ENCODE measurements at places on chromosomes 1 and 21. TPM values are rescaled to one million over a fixed set of nuclear protein-coding genes. Genes with fewer than 3 reads are reported as not detected.

NUAK2 gene
- 0.70 TPM for total RNA-seq

TMEM240 gene
- total RNA-seq: 5.6 TPM

TRIM45 gene
- 1.5 TPM for total RNA-seq

SPATA46 gene
- total RNA-seq: not detected

ADAMTSL4 gene
- total RNA-seq: 1.4 TPM

IFI44 gene
- 10.4 TPM for total RNA-seq

FCRLB gene
- 0.83 TPM for total RNA-seq

USH2A gene
- under 0.01 TPM for total RNA-seq

FMO4 gene
- total RNA-seq: 3.7 TPM

CELF3 gene
- not detected for total RNA-seq

KRTAP19-1 gene
- total RNA-seq: not detected

GPR157 gene
- 2.2 TPM for total RNA-seq

VWA1 gene
- total RNA-seq: 1.6 TPM

SPRR5 gene
- total RNA-seq: not detected

SETD4 gene
- total RNA-seq: 6.0 TPM

DIO1 gene
- total RNA-seq: not detected

SV2A gene
- total RNA-seq: 13.8 TPM

MLLT11 gene
- total RNA-seq: 0.59 TPM

DMBX1 gene
- total RNA-seq: not detected

HHAT gene
- 3.9 TPM for total RNA-seq

RGS1 gene
- total RNA-seq: not detected

REG4 gene
- not detected for total RNA-seq

TCEA3 gene
- 32.6 TPM for total RNA-seq

PHC2 gene
- total RNA-seq: 62.3 TPM

BTBD19 gene
- 7.5 TPM for total RNA-seq

GADD45A gene
- 62.1 TPM for total RNA-seq

HSPB7 gene
- total RNA-seq: 2.5 TPM

PLEKHN1 gene
- total RNA-seq: under 0.01 TPM

LDLRAD1 gene
- total RNA-seq: not detected

MIXL1 gene
- not detected for total RNA-seq

LCE1A gene
- not detected for total RNA-seq

LMX1A gene
- not detected for total RNA-seq

ZNF672 gene
- total RNA-seq: 9.7 TPM

TOR3A gene
- 30.3 TPM for total RNA-seq

EPHB2 gene
- total RNA-seq: 8.1 TPM

MRPL55 gene
- 78.5 TPM for total RNA-seq

ZFYVE9 gene
- total RNA-seq: 19.9 TPM

SERPINC1 gene
- not detected for total RNA-seq

MRAP gene
- total RNA-seq: not detected

KRTAP12-2 gene
- total RNA-seq: not detected

LCK gene
- total RNA-seq: not detected

GJB3 gene
- 0.75 TPM for total RNA-seq

OLFML2B gene
- total RNA-seq: 16.8 TPM

SHE gene
- under 0.01 TPM for total RNA-seq

UBXN10 gene
- under 0.01 TPM for total RNA-seq

RPTN gene
- total RNA-seq: not detected

ECM1 gene
- total RNA-seq: 8.4 TPM

FAM151A gene
- not detected for total RNA-seq

ERICH3 gene
- total RNA-seq: under 0.01 TPM

HEYL gene
- 0.23 TPM for total RNA-seq

SMPDL3B gene
- 0.12 TPM for total RNA-seq

PPM1J gene
- 0.82 TPM for total RNA-seq

Data from smooth muscle cell of the coronary artery (primary cell).